Activated T-cell treated with anti-CD3 and anti-CD28 coated beads, Interleukin-2, amount 50 U/mL, for 72 hours (primary cell): ENCODE measurements at places on chromosomes 7 and 10.

DNA sequence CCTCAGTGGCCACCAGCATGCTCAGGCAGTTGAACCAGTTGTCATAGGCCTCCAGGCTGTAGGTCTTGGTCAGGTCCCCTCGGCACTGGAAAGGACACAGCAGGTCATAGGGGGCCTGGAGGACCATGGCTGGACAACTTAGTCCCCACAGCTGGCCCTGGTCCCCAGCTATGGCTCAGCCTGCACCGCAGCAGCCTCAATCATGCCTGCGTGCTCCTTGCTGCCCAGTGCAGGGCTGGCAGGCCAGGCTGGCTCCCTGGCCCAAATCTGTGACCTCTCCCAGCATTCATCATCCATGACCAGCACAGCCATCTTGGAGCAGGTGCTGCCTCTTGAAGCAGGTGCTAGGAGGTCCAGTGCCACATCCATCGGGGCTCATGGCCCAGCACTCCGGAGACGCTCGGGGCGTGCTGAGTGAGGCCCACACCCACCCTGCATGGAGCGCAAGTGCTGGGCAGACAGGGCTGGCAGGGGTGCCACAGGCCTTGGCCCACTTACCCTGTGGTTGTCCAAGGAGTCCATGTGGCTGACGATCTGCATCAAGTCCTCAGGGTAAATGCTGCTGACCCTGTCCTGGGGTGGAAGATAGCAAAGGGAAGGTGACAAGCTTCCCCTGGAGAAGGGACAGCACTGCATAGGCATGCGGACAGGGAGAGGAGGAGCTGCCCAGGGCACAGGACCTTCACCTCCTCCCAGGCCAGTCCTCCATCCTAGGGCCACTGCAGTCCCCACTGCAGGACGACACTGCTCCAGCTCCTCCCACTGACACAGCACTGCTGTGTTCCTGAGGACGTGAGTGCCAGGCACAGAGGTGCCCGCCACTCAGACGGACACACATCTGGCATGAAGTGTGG lies 61.7 kb downstream of the CSGALNACT2 start:
- H3K4me3 ChIP-seq = no peak overlapping the region
- H3K27ac ChIP-seq = no peak overlapping the region
- H3K27me3 ChIP-seq = no peaks in the 10 kb centered on the region
- no peaks in the 10 kb centered on the region for H3K36me3 ChIP-seq
- H3K4me1 ChIP-seq = peaks cover 7% of the 10 kb centered on the region

DNA sequence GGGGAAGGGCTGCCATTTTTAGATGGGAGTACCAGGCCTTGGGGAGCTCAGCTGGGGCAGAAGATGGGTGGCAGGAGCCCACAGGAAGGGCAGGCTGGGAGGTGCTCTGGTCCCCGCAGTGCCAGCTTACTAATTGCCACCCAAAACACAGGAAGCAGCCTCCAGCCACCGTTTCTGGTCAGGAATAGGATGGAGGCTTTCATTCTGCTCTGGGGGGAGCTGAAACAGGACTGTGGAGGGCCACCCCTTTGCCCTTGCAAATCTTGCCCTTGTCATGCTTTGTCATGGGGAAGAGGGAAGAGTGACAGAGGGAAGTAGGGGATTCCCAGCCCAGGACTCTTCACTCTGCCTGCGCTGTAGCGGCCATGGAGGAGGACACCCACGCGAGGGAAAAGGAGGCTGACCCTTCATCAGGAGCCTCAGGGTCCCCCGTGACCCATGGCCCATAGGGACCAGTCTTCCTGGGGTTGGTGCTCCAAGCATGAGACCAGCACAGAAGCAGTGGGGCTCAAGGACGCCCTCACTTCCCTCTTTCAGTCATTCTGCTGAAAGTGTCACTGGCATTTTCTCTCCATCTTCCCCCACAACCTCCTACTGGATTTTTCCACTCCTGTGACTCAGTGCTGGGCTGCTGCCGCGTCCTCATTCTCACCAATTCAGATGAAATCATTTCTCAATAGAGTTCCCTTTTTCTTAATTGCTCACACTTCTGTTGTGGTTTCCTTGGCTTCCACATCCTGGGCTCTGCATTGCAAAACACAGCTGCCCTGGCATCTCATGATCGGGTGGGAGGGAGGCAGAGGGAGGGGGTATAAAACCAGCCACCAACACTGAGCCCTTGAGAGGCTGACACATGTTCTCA lies 61.9 kb downstream of the MKI67 start:
- H3K27me3 ChIP-seq = no peaks in the 10 kb centered on the region
- DNase-seq = peak; percentile 84
- peak overlapping the region; percentile 73 for H3K4me3 ChIP-seq

DNA sequence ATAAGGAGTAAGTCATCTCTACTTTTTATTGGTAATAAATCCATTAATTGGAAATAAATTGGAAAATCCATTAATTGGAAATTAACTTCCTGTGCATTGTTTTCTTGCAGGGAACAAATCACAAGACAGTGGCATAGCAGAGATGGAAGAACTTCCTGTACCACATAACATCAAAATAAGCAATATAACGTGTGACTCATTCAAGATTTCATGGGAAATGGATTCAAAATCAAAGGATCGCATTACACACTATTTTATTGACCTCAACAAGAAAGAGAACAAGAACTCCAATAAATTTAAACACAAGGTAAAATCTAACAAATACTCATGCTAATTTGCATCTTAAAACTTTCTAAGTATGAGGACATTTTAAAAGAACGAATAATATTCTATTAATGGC lies 57.8 kb downstream of the PHYHIPL start:
- no peaks in the 10 kb centered on the region for H3K36me3 ChIP-seq
- H3K4me1 ChIP-seq = no peaks in the 10 kb centered on the region
- H3K4me3 ChIP-seq = no peak overlapping the region
- no peak for DNase-seq
- no peaks in the 10 kb centered on the region for H3K27me3 ChIP-seq
- H3K27ac ChIP-seq = no peak overlapping the region

DNA sequence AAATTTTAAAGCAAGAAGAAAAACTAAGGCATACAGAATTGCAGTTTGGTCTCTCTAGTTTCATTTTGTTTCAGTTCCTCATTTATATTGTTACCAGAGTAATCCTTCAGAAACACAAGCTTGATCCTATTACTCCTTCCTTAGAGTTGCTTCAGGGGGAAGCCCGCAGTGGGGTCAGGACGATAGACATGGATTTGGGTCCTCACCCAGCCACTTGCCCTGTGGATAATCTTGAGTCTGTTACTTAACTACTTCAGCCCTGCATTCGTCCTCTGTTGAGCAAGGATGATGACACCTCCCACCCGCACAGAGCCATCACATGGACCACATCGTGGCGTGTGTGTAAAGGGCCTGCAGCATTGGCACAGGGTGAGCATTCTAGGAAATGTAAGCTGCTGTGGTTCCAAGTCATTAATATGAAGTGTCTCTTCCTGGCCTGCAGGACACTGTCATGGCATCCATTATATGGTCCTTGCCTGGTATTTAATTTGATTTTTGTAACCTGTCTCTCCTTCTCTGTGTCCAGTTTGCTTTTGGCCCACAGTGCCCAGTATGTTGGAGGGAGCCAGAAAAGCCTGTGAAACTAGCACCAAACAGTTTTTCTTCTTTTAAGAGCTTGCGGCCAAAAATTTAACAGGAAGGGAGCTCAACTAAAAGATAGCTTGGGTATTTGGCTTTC lies 111.2 kb downstream of the EEPD1 start:
- H3K27ac ChIP-seq = no peak overlapping the region
- no peaks in the 10 kb centered on the region for H3K36me3 ChIP-seq
- no peak for DNase-seq
- no peak overlapping the region for H3K4me3 ChIP-seq
- H3K4me1 ChIP-seq = peaks cover 23% of the 10 kb centered on the region

GRCh38 chr7:2607923-2608904 lies 23.6 kb upstream of the TTYH3 start:
- H3K36me3 ChIP-seq = no peaks in the 10 kb centered on the region
- DNase-seq = no peak
- no peaks in the 10 kb centered on the region for H3K27me3 ChIP-seq
- no peak overlapping the region for H3K27ac ChIP-seq
